Urinary bladder (tissue), 4 donors: ENCODE measurements at places on chromosomes 4 and X.

- no peak for DNase-seq
These were observed 137.1 kb downstream of the MID1 start for GRCh38 chrX:10483191-10483831.

DNA sequence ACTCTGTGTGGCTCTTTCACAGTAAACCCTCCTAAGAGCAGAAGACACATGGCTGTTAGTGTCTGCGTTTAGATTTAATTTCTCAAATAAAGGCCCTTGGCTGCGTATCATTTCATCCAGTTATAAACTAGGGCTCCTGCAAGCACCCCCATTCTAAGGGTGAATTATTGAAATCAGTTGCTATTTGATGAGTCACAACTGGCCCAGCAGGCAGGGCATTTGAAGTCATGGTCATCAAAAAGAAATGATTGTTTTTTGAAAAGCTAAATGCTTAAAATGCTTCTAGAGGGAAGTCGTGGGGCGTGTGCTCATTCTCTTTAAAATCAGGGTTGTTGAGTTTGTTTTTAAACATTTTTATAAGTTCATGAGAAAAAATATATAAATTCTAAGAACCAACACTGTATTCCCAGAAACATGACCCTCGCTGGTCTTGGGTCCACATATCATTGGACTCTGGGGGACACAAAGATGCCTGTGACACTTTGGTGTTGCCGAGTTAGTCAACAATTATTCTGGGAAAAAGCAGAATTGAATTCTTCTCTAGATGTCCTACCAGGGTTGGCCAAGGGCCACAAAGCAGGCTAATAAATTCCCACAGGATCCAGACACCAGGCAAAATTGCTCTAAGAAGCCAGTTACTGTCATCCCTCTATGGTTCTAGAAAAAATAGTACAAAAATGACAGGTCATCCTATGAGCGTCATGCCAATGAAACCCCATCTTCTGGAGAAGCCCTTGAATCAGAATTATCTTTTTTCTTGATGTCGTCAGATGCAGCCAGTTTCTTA lies 99.5 kb upstream of the MYOZ2 start:
- DNase-seq: no peak

- DNase-seq: no peak
These were observed 92.0 kb downstream of the PDGFRA start for GRCh38 chr4:54320826-54321685.

- no peak for DNase-seq
These were observed 249.1 kb upstream of the DIAPH2 start for GRCh38 chrX:96435378-96436035.

GRCh38 chr4:17091104-17091503 lies 192.7 kb upstream of the LDB2 start:
- no peak for DNase-seq
